ENCODE measurements at places on chromosomes 2 and 18.
A peak's percentile ranks its signal among the peaks of the same experiment; 100 is the strongest.

DNA sequence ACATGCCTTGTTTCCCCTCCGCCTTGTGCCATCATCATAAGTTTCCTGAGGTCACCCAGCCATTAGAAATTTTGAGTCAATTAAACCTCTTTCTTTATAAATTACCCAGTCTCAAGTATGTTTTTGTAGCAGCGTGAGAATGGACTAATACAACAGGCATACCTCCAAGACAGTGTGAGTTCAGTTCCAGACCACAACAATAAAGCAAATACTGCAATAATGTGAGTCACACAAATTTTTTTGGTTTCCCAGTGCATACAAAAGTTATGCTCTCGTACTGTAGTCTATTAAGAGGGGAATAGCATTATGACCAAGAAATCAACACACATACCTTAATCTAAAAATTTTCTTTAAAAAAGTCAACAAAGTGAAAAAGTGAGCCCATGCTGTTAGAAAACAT, 217.2 kb downstream of the NR4A2 start:
- H3K27me3 ChIP-seq: no peaks in the 10 kb centered on the region
- H3K27ac ChIP-seq: no peak overlapping the region
- H3K4me1 ChIP-seq: no peaks in the 10 kb centered on the region
- H3K4me3 ChIP-seq: no peak overlapping the region

DNA sequence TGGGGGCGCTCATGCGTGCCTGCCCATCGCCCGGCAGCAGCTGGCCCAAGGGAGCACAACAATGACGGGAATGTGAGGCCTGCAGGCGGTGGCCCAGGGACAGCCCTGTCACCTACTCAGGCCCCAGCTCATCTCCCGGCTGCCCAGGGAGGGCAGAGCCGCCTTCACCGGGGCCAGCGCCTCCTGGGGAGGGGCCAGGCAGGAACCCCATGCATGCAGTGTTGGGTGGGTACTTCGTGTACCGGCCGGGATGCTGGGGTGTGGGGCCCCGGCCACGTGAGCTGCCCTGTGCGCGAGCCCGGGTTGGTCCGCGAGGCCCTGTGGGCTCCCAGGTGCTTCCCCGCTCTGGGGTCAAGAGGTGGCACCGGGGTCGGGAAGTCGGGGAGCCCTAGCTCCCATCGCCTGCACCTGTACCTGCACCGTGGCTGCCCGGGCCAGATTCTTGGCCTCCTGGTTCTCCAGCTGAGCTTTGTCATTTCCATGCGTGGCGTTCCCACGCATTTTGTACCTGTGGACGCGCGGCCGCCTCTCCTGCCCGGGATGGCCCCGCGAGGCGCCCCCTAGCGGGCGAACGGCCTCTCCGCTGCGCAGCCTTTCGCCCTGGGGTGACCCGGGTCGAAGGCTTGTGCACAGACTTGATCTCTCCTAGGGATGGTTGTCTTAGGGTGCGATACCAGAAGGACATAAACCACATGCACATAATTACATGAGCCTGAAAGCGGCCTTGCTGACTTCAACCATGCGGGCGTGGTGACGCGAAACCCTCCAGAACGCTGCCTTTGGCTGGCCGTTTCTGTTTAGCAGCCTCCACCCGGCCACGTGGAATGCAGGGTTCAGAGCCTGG, 950 bp downstream of the KLHL30 start:
- no peaks in the 10 kb centered on the region for H3K36me3 ChIP-seq
- H3K4me1 ChIP-seq: no peaks in the 10 kb centered on the region
- no peaks in the 10 kb centered on the region for H3K27me3 ChIP-seq
- no peak for DNase-seq
- no peak overlapping the region for H3K4me3 ChIP-seq
- H3K27ac ChIP-seq: no peak overlapping the region

DNA sequence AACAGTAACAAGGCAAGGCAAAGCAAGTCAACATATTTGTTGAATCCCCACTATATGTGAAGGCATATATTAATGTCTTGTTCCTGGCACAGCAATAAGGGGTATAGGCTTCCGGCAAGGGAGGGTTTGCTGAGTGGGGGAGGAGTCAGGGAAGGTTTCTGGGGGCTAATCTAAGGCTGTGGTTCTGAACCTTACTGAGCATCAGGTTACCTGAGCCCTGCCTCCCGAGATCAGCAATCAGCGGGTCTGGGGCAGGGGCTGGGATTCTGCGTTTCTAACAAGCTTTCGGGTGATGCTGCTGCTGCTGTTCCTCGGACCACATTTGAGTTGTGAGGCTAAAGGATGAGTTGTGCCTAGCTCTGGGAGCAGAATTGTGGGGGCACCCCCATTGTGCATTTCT, 401.7 kb upstream of the SPRED2 start:
- no peak for DNase-seq
- H3K4me3 ChIP-seq: no peak overlapping the region
- H3K27me3 ChIP-seq: no peaks in the 10 kb centered on the region

DNA sequence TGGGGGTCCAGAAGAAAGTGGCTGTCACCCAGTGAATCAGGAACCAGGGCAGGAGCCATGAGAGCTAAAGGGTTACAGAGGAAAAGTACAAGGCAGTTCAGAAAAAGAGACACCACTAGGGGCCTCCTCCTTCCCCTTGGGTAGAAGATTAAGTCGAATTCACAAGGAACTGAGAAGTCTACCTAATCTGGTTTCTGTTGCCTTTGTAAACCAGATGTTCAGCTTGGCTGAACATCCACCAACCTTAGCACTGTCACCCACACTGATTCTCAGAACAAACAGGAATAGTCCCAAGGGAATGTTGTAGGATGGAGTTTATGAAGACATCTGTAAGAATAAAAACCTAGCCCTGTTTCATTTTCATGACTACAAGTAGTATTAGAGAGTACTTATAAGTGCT, 90.4 kb upstream of the NOSTRIN start:
- H3K4me1 ChIP-seq: no peaks in the 10 kb centered on the region
- no peaks in the 10 kb centered on the region for H3K27me3 ChIP-seq
- no peak overlapping the region for H3K27ac ChIP-seq
- no peak overlapping the region for H3K4me3 ChIP-seq
- no peaks in the 10 kb centered on the region for H3K36me3 ChIP-seq

GRCh38 chr18:7890075-7890474, 323.0 kb downstream of the PTPRM start:
- H3K27ac ChIP-seq: no peak overlapping the region
- no peaks in the 10 kb centered on the region for H3K27me3 ChIP-seq
- H3K36me3 ChIP-seq: no peaks in the 10 kb centered on the region
- no peak overlapping the region for H3K4me3 ChIP-seq
- H3K4me1 ChIP-seq: no peaks in the 10 kb centered on the region

DNA sequence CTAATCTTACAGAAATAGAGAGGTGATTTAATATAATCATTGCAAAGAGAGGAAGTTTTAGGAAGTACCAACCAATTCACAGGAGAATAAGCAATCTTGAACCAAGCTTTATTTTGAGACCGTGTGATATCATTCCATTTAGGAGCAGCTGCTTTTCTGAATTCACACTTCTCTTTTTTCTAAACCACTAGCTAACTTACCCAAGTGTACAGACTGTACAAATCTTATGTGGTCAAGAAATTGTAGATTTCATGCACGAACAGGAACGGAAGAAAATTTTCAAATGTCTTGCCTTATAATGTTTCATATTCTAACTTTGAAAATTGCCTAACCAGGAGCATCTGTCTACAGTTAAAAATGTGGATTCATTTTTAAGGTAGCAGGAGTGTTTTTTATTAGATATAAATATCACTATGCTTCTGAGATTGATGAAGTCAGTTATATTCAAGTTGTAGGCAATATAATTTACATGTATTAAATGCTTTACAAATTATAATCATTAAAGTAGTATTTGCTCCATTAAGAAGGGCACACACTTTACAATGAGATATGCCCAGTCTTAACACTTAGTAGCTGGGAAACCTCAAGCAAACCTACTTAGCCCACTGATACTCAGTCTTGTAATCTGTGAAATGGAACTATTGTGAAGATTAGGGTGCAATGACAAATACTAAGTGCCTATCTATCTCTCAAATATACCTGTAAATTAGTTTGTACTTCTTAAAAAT, 302.2 kb upstream of the STON1 start:
- H3K36me3 ChIP-seq: no peaks in the 10 kb centered on the region
- H3K4me1 ChIP-seq: peaks cover 6% of the 10 kb centered on the region
- no peak overlapping the region for H3K27ac ChIP-seq
- H3K27me3 ChIP-seq: no peaks in the 10 kb centered on the region

DNA sequence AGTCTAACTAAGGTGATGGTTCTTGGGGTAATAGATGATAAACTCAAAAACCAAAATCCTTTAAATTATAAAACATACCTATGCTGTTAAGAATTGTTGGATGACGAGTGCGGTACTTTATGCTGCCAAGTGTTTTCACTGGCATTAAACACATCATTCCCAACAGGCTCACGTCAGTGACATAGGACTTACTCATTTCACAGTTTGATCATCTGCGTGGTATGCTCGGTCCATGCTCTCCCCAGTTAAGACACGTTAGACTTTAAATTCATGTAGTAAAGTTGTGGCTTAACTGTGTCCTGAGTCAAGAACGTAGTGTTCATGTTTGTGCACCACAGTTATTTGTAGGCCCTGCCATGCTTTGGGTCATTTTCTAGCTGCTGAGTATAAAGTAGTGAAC, 125.6 kb upstream of the MYT1L start:
- no peak overlapping the region for H3K27ac ChIP-seq
- DNase-seq: no peak
- no peak overlapping the region for H3K4me3 ChIP-seq

DNA sequence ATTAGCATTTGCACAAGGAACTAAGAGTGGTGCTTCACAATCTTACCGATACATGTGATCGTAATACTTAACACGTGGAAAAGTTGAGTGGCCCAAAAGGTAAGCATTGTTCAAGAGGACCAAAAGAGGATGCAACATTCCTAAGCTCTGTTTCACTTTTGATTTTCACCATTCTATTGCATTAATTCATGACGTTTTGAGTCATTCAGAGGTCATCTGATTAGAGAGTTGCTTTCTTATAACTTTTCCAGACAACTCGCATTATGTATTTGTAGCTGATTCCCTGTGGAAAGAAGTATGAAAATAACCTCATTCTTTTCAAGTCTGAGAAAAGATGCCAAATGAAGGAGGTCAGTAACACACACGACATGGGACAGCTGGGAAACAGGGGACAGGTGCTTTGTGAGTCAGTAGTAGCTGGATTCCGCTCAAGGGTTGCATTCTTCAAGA, 344.4 kb downstream of the RND3 start:
- DNase-seq: no peak
- H3K27me3 ChIP-seq: no peaks in the 10 kb centered on the region
- no peaks in the 10 kb centered on the region for H3K4me1 ChIP-seq
- no peak overlapping the region for H3K27ac ChIP-seq

- DNase-seq: peak; percentile 63
- H3K4me1 ChIP-seq: peaks cover 63% of the 10 kb centered on the region
- H3K27me3 ChIP-seq: peaks cover 88% of the 10 kb centered on the region
- peak overlapping the region; percentile 61 for H3K4me3 ChIP-seq
- peak overlapping the region; percentile 54 for H3K27ac ChIP-seq
Measured at GRCh38 chr2:63053889-63054602, 3.4 kb downstream of the OTX1 start.

DNA sequence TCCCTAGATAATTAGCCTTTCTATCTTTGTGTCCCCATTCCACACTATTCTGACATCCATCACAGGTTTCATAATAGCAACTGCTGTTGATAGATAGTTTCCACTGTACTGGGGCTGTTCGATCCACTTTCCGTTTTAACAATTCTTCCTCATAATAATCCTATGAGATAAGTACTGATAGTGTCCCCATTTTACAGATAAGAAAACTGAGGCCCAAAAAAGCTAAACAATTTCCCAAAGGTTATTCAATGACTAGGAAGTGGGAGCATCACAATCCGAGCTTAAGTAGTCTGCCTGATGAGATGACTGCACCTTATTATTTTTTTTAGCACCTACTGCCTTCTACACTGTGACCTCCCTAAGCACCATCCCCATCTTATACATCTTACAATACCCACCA, 569.2 kb downstream of the STK39 start:
- no peak for DNase-seq
- no peaks in the 10 kb centered on the region for H3K4me1 ChIP-seq
- H3K4me3 ChIP-seq: no peak overlapping the region
- no peak overlapping the region for H3K27ac ChIP-seq
- H3K27me3 ChIP-seq: no peaks in the 10 kb centered on the region

GRCh38 chr2:57443973-57444521, 602.6 kb upstream of the VRK2 start:
- H3K36me3 ChIP-seq: no peaks in the 10 kb centered on the region
- DNase-seq: no peak
- H3K4me1 ChIP-seq: no peaks in the 10 kb centered on the region
- H3K27ac ChIP-seq: no peak overlapping the region
- H3K27me3 ChIP-seq: no peaks in the 10 kb centered on the region

- no peak for DNase-seq
- no peak overlapping the region for H3K27ac ChIP-seq
- H3K36me3 ChIP-seq: peaks cover 31% of the 10 kb centered on the region
- peaks cover 2% of the 10 kb centered on the region for H3K4me1 ChIP-seq
- no peak overlapping the region for H3K4me3 ChIP-seq
Measured at GRCh38 chr2:101884423-101884822, 107.3 kb upstream of the IL1R2 start.

- H3K27me3 ChIP-seq: no peaks in the 10 kb centered on the region
- H3K4me3 ChIP-seq: no peak overlapping the region
- DNase-seq: no peak
- H3K36me3 ChIP-seq: no peaks in the 10 kb centered on the region
- no peaks in the 10 kb centered on the region for H3K4me1 ChIP-seq
- no peak overlapping the region for H3K27ac ChIP-seq
Measured at GRCh38 chr2:53209679-53210458, 557.7 kb upstream of the CHAC2 start.

DNA sequence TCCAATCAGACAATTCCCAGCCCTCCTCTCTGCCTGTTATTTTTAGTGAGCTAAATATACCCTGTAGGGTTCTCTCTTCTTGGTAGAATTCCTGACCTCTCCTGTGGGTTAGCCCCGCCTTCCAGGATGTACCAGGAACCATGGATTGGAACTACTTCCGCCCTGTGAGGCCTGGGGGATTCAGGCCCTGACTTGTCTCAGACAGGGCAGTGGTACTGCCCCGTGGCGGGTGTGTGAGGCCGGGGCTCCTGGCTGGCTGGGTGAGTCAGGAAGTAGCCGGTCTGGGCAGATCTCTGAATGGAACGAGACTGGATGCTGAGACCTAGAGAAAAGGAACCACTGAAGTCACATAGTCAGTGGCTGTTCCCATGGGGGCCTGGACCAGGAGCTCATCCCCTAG, 50.5 kb downstream of the DYSF start:
- no peak overlapping the region for H3K4me3 ChIP-seq
- H3K4me1 ChIP-seq: no peaks in the 10 kb centered on the region
- no peaks in the 10 kb centered on the region for H3K36me3 ChIP-seq
- DNase-seq: no peak

DNA sequence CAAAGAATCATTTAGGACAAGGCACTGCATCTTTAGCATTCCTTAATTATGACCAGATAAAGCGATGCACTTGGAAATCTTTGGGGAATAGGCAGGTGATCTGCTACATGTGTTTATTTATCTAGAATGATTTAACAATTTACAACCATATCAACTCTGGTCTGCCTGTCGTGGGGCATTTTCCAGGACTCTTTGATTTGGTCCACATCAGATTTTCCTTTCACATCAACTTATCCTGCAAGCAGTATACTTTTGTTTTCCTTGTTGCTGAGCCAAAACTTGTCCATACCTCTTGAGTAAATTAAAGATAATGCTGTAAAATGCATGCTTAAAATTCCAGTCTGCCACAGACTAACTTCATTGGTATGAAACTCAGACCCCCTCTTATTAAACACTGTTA, 312.4 kb upstream of the TCF4 start:
- DNase-seq: no peak
- no peaks in the 10 kb centered on the region for H3K36me3 ChIP-seq
- H3K4me3 ChIP-seq: no peak overlapping the region
- H3K4me1 ChIP-seq: no peaks in the 10 kb centered on the region
- no peaks in the 10 kb centered on the region for H3K27me3 ChIP-seq
- no peak overlapping the region for H3K27ac ChIP-seq

- no peak overlapping the region for H3K27ac ChIP-seq
- no peak for DNase-seq
- no peaks in the 10 kb centered on the region for H3K36me3 ChIP-seq
- H3K27me3 ChIP-seq: no peaks in the 10 kb centered on the region
- no peaks in the 10 kb centered on the region for H3K4me1 ChIP-seq
Measured at GRCh38 chr2:80530442-80531064, 226.0 kb upstream of the LRRTM1 start.

All from activated CD8-positive, alpha-beta memory T cell treated with anti-CD3 and anti-CD28 coated beads, Interleukin-2, amount 10 ng/mL, durations not matched to agents 7 days and 5 days (primary cell).